ENCODE measurements at places on chromosomes 11 and 22.

- DNase-seq = no peak
Observed at GRCh38 chr22:28023036-28023435, 104.0 kb upstream of the PITPNB start.

DNA sequence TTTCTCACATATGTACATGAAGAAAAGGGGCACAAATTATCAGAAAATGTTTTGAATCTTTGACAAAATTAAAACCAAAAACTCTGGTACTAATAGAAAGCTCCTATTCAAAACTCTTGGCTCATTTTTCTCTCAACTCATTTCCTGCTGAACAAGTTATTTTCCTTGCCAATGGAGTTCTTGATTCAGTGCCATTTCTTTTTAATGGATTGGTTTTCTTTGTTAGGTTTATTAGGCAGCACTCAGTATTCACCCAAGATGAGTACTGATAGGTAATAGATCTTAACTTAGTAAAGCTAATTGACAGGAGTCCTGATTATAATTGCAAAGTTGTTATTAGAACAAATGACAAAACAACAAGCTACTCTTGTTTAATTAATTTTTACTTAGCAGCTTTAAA lies 279.4 kb upstream of the PDGFD start:
- DNase-seq = no peak

GRCh38 chr11:66686801-66687750 lies 9.4 kb upstream of the RBM4B start:
- DNase-seq = no peak

DNA sequence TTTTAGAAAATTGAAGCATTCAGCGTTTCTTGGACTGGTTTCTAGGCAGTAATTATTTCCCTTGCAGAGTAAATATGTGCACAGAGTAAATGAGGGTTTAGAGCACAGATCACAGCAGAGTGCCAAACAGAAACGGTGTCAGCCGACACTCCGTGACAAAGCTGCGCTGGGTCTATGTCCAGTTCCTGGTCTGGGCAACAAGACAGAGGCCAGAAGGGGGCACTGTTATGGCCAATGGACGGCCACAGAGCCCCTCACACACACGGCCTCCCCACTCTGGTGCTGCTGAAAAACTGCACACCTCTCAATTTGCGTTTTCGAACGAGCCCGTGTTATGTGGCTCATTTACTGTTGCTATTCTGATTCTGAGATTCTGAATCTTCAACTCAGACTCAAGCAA lies 180.7 kb downstream of the MPPED1 start:
- DNase-seq = no peak

DNA sequence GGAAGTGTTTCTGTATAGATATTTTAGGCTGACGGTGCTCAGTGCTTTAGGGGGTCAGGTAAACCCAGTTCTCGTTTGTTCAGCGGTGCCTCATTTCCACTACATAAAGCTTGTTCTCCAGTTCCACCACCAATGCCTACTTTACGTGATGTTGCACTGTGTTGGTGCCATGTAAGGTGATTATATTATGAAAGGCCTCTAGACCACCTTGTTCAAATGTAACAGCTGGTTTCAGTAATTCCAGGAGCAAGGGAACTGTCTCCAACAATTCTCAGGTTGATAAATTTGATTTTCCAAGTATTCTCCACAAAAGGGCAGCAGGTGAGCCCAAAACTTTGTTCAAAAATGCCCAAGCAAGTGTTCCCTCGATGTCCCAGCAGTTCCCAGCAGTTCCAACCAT lies 83.7 kb upstream of the SEPTIN5 start:
- no peak for DNase-seq

DNA sequence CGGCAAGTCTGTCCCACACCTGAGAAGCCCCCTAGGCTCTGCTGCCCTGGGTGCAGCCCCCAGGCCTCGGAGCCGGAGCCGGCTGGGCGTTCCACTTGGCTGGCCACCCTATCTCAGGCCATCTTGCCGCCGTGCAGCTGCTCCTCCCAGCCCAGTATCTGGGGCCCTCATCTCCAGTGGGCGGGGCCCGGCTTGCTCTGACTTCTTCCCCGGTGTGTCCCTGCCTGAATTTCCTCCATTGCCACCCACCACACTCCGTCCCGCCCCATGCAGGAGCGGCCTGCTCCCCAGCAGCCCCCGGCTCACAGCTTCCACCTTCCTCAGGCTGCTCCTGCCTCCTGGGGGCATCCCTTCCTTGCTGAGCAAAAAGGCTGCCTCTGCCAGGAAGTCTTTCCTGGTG lies 46.6 kb downstream of the WNT7B start:
- no peak for DNase-seq

DNA sequence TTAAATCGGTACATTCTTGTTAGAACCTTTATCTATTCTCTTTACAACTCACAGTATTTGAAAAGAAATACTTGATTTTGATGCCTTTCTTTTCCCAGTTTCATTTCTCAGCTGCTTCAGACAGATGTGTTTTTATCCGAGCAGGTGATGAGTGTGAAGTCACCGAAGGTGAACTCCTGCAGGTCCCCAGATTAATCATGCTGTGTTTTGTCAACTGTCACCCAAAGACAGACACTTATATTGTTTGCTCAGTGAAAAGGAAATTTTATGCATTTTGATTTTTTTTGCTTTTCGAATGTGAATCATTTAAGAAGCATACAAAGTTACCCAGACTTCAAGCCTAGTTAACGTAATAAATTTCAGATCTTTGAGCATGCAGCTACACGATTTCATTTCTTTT lies 7.8 kb upstream of the TMPRSS13 start:
- no peak for DNase-seq

DNA sequence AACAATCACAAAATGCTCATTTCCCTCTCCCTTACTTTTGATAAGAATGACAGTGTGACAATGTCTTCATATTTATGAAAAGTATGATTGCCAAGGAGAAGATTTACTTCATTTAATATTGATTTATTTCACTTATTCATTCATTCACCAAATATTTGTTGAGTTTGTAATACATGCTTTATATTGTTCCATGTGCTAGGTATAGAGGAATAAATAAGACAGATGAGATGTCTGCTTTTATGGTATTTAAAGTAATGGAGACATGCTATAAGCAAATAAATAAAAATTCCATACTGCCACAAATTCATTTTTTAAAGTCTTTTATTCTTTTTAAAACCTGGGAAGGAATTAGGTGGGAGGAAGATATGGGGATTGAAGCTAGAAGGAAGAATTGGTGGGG lies 289.4 kb downstream of the GUCY1A2 start:
- no peak for DNase-seq

DNA sequence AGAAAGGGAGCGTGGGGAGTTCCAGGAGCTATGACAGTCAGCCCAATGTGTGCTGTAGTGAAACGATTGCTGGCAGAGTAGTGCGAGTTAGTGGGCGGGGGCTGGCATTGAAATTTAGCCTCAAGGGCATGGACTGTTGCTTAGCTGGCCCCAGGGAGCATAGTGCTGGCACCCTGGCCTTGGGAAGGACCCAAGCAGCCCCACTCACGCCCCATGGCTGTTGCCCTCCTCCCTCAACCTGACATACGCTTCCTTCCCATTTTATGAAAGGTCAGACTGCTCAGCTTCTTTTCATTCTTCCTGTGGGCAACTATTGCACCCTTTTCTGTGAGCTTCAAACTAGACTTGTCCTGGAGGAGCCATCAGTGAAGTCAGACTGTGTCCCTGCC lies 52.0 kb upstream of the SUSD2 start:
- no peak for DNase-seq

DNA sequence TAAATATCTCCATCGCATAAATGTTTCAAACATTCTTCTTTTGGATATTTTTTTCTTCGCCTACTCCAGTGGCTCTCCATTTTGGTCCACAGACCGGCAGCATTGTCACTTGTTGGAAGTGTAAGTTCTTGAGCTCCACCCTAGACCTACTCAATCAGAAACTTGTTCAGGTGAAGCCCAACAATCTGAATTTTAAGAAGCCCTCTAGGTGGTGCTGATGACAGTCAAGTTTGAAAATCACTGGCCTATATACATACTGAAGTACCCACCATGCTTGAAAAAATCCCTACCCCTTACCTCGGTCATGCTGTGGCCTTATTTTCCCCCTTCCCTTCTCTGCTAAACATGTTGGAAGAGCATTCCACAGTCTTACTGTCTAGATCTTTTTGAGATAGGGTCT lies 10.2 kb upstream of the ACAT1 start:
- DNase-seq = no peak

DNA sequence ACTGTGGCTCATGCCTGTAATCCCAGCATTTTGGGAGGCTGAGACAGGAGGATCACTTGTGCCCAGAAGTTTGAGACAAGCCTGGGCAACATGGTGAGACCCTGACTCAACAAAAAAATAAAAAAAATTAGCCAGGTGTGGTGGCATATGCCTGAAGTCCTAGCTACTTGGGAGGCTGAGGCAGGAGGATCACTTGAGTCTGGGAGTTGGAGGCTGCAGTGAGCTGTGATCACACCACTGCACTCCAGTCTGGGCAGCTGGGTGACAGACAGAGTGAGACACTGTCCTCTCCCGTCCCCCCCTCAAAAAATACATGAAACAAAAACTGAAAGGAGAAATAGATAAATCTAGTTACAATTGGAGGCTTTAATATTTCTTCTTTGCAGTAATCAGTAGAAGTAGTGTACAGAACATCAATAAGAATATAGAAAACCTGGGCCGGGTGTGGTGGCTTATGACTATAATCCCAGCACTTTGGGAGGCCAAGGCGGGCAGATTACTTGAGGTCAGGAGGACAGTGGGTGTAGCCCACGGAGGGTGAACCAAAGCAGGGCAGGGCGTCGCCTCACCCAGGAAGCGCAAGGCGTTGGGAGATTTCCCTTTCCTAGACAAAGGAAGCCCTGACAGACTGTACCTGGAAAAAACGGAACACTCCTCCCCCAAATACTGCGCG lies 19.6 kb upstream of the DLAT start:
- DNase-seq = no peak

- no peak for DNase-seq
Observed at GRCh38 chr22:20435436-20436306, 2.0 kb downstream of the SCARF2 start.

DNA sequence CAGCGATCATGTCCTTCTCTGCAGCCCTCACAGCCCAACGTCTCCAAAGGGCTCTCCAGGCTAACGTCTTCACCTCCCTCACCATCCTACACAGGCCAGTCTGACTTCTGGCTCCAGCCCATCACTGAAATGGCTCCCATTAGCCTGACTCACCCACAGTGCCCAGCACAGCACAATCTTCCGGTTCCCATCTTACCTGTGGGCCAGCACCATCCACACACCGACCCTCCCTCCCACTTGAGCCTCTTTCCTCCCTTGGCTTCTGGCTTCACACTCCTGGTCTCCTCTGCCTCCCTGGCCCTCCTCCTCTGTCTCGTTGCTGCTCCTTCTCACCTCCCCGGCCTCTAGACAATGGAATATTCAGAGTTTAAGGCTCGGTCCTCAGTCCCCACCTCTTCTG lies 51.2 kb downstream of the PDE2A start:
- no peak for DNase-seq

DNA sequence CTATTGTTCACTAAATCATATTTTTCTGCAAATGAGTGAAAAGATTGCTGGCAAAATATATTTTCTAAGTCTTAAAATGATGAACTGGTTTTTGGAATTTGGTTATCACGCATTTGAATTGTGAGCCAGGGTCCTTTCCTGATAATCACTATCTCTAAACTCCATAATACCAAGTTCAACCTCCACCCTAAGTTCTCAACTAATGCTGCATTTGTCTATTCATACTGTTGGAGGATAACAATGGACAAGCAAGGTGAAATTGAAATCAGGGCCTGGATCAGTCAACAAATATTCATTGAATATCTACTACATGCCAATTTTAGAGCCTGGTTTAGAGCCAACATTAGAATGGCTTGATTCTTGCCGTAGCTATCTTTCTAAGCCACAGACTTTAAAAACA lies 4.7 kb upstream of the PCF11 start:
- no peak for DNase-seq

- DNase-seq = no peak
Observed at GRCh38 chr22:43419371-43420080, 7.7 kb downstream of the MPPED1 start.

DNA sequence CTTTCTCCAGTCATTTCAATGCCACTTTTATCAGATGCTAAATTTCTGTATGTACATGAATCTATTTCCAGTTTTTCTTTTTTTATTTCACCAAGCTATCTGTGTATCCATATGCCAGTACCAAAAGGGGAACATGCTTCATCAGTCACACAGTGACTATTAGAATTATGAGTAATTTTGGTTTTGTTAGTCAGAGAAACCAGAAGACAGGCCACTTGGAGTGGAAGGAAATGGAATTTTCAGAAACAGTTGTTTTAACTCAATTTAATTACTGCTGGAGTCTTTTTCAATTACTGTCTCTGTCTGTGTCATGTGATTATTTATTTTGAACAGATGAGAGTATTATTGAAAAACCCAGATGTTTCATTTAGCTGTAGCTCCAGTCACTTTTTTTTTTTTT lies 84.6 kb upstream of the ANO3 start:
- DNase-seq = no peak

DNA sequence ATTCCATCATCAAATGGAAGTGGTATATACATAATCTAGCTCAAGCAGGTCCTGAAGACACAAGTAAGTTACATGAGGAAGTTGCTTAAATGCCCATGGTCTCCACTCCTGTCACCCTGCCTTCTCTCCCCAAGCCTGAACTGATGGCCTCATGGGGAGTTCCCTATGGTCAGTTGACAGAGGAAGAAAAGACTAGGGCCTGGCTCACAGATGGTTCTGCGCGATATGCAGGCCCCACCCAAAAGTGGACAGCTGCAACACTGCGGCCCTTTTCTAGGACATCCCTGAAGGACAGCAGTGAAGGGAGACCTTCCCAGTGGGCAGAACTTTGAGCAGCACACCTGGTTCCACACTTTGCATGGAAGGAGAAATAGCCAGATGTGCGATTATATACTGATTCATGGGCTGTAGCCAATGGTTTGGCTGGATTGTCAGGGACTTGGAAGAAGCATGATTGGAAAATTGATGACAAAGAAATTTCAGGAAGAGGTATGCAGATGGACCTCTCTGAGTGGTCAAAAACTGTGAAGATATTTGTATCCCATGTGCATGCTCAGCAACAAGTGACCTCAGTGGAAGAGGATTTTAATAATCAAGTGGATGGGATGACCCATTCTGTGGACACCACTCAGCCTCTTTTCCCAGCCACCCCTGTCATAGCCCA lies 17.3 kb upstream of the CD82 start:
- no peak for DNase-seq

- DNase-seq = no peak
Observed at GRCh38 chr22:43185860-43186261, 1.1 kb downstream of the TTLL12 start.

DNA sequence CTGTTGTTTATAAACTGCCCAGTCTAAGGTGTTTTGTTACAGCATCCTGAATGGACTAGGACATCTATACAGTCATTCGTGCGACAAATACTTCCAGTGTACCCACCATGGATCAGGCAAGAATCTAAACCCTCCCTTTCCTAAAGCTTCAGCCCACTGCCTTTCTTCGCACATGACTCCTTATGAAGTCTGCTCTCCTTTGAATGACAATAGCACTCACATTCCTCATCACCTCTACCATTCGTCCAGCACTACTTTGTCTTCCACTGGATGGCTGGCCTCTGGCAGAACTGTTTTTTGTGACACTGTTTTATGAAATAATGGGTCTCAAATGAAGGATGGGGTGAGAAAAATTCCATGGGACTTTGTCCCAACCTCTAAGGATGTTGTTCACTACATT lies 89.8 kb upstream of the LIN7C start:
- DNase-seq = no peak
